ENCODE measurements at places on chromosomes 12 and 14.

DNA sequence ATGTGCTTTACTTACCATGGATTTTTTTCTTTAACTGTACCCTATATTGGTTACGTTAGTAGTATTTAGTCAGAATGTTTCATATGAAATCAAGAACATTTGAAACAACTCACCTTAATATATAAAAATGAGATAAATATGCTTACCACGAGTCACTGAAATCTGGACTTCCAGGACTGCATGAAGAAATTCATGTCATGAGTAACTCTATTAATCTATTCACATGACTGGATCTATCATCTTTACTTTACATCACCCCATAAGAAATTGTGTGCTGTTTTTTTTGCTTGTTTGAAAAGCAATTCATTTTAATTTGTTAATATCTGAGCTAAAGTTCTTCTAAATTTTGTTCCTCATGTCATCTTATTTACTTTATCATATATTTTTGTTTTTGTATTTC, 5.2 kb downstream of the EPYC start:
- no peak for DNase-seq

GRCh38 chr12:90943255-90943654, 11.7 kb downstream of the CCER1 start:
- DNase-seq: no peak

- DNase-seq: no peak
Observed at GRCh38 chr12:12616512-12617310, 5.0 kb downstream of the CREBL2 start.

GRCh38 chr14:28758253-28758884, 8.2 kb upstream of the FOXG1 start:
- no peak for DNase-seq

GRCh38 chr14:105042813-105043212, 21.9 kb upstream of the CDCA4 start:
- no peak for DNase-seq

DNA sequence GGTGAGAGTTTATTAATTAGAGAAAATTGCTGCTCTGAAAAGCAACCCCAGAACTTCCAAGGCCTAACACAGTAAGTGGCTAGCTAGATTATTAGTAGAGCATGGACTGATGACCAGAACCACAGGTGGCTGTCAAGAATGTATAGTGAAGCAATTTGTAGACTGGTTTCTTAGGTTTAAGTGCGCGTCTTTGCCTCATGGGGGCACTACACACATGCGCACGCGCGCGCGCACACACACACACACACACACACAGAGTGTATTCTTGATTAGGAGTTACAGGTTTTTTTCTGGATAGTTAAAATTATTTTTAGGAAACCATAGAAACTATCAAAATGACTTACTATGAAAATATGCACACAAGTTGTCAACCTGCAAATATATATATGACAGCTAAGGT, 66.5 kb downstream of the BHLHE41 start:
- no peak for DNase-seq

DNA sequence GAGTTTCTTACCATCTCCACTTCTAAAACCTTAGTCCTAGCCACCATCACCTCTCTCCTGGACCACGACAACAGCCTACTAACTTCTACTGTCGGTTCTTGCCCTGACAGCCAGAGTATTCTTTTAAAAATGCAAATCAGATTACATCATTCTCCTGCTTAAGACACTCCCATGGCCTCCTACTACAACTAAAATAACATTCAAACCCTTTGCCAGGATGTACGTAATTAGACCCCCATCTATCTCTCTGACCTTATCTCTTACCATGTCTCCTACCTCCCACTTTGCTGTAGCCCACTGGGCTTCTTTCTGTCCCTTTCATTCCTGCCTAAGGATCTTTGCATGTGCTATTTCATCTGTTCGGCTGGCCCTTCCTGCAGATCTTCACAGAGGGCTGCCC, 27.6 kb downstream of the TRIM9 start:
- no peak for DNase-seq

DNA sequence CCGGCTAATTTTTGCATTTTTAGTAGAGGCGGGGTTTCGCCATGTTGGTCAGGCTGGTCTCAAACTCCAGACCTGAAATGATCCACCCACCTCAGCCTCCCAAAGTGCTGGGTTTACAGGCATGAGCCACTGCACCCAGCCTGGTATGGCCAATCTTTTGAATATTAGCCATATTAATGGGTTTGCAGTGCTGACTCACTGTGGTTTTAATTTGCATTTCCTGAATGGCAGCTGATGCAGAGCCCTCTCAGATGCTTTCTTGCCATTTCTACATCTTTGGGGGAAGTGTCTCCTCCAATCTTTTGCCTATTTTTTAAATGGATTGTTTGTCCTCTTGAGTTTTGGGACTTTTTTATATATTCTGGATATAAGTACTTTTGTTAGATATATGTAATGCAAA, 55.5 kb upstream of the NPAS3 start:
- DNase-seq: no peak

- DNase-seq: no peak
Observed at GRCh38 chr14:30651937-30652336, 29.8 kb downstream of the SCFD1 start.

- no peak for DNase-seq
Observed at GRCh38 chr12:3010214-3010930, 51.2 kb downstream of the TEAD4 start.

- no peak for DNase-seq
Observed at GRCh38 chr12:68431786-68432185, 99.6 kb upstream of the MDM1 start.

DNA sequence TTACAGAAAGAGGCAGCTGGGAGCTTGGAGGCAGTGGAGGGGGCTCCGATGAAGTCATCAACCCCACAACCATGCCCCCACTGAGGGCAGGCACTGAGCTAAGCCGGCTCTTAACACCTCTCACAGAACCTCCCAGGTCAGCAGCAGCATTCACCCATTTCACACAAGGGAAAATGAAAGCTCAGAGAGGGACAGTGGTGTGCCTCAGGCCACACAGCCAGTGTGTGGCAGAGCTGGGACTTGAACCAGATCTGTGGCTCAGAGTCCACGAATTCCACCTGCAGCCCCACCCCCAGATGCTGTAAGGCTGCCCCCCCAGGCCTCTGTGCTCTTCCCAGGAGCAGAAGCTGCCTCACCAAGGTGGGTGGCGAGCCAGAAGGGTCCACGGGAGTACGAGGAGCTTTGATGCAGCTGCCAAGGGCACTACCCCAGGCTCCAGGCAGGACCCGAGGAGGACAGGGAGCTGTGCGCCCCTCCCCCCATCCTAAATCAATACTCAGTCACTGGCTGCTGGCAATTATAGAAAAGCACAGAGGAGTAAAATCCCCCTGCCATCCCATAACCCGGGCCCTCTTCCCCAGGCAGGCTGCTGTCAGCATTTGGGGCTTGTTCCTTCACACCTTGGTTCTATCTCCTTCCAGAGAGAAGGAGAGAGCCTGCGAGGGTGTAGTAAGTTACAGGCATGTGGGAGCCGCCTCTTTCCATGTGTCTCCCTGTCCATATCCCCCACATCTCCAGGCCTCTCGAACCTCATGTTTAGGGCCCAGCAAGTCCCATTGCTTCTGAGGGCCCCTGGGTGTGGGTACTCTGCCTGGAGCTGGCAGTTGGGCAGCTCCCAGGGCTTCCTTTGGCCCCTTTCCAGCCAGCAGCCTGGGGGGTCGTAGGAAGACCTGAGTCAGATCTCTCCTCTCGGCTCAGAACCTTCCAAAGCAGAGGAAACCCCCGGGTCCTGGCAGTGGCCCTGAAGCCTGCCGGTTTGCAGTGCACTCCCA, 47.6 kb downstream of the FAM222A start:
- no peak for DNase-seq

DNA sequence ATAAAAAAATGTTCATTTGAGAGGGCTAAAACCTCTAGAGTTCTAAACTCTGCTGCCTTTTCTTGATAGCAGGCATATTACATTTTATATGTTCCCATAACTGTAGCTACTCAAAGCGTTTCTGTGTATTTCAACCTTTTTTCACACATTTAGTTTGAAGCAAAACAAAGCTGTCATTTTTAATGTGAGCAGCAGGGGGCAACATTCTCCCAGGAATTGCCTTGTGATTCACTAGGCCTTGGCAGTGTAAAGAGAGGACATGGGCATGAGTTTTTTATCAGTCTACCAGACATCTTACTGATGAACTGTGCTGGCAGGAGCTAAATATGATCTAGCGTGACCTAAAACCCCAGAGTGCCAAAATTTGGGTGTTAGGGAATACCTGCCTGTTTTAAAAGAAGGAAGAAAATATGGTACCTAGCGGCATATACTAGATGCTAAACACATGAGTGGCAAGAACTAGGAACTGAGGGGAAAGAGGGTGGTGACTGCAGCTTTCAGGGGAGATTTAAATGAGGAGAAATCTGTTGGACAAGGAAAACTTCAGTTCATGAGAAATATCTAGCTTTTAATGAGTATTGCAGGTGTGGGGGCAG, 65.3 kb downstream of the IFT43 start:
- peak; percentile 78 for DNase-seq

DNA sequence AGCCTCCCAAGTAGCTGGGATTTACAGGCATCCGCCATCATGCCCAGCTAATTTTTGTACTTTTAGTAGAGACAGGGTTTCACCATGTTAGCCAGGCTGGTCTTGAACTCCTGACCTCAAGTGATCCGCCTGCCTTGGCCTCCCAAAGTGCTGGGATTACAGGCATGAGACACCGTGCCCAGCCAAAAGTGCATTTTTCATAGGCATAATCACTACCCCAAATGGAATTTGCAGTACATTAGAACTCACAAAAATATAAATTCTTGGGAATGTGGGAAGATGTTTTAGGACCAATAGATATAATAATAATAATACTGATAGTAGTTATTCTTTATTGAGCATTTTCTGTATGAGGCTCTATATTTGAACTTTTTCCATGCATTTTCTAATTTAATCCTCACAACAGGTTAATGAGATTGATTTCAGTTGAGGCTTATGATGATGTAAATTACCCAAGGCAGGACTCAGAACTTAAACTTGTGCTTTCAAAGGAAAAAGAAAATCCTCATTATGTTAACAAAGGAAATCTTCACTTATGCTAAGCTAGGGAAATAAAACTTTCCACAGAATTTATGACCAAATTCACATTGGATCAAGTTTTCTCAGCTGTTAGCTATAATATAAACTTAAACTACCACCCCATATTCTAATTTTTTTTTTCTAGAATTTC, 121.6 kb downstream of the SRGAP1 start:
- no peak for DNase-seq

- peak; percentile 21 for DNase-seq
Observed at GRCh38 chr12:109900752-109901580, 892 bp downstream of the TCHP start.

DNA sequence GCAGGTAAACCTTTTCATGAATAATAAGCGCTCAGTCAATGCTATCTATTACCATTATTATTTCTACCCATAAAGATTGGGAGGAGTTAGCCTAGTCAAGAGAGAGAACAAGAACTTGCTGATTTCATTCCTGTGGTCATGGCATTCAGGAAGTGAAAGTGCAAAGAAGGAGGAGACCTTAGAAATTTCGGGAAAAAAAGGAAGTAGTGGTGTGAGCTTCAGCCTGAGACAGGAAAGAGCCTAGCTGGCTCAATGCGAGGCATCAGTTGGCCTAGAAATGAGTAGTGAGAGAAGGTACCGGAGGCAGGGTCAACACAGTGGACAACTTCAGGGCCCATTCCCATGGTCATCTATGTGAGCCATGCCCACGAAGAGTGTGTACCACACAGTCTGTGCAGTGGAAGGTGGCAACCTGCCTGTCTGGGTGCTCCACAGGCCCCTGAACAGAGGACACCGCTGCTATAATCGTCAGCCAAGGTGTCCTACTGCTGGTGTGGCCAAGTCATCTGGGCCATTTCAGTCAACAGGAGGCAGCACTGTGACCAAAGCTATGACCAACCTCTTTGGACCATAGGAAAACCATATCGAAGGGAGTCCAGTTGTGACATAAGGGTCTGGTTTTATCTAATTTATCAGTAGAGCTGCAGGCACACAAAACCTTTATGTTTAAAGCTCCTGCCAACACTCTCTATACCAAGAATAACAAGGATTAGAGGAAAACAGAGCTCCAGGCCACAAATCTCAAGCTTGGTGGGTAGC, 16.2 kb upstream of the STON2 start:
- no peak for DNase-seq
